Adrenal gland (tissue), 19 donors: ENCODE measurements at places on chromosomes 5 and 9. TPM values are rescaled to one million over a fixed set of nuclear protein-coding genes. Genes with fewer than 3 reads are reported as not detected.

INSL4 gene
- polyA plus RNA-seq, result not detected

AJM1 gene
- polyA plus RNA-seq, result 0.33 TPM

GGTA1 gene
- 5.3 TPM for polyA plus RNA-seq

C6 gene
- polyA plus RNA-seq, result 0.88 TPM

ECSCR gene
- 24.8 TPM for polyA plus RNA-seq

MEIKIN gene
- not detected for polyA plus RNA-seq

CHSY3 gene
- 1.1 TPM for polyA plus RNA-seq

NUTM2G gene
- polyA plus RNA-seq, result not detected

IL17B gene
- polyA plus RNA-seq, result 1.5 TPM
